ENCODE measurements at places on chromosomes 3 and 15. TPM values are rescaled to one million over a fixed set of nuclear protein-coding genes. Genes with fewer than 3 reads are reported as not detected.

Gene NDUFB5
- 154 TPM for total RNA-seq

Gene TM4SF1
- total RNA-seq = 226 TPM

Gene DPH3
- 21.6 TPM for total RNA-seq

Gene IMPG2
- total RNA-seq = 0.02 TPM

Gene CLDN16
- total RNA-seq = 0.24 TPM

Gene RHOV
- total RNA-seq = 0.15 TPM

GRCh38 chr3:150107429-150108175, 136.9 kb upstream of the PFN2 start:
- H3K4me3 ChIP-seq = no peak overlapping the region
- no peak overlapping the region for H3K27ac ChIP-seq
- no peak for DNase-seq
- no peaks in the 10 kb centered on the region for H3K27me3 ChIP-seq

- H3K36me3 ChIP-seq = no peaks in the 10 kb centered on the region
- peaks cover 14% of the 10 kb centered on the region for H3K4me1 ChIP-seq
- no peak overlapping the region for H3K4me3 ChIP-seq
- H3K27ac ChIP-seq = no peak overlapping the region
Measured at GRCh38 chr3:45204136-45204535, 22.0 kb downstream of the TMEM158 start.

GRCh38 chr15:96582473-96582872, 252.0 kb downstream of the NR2F2 start:
- H3K36me3 ChIP-seq = no peaks in the 10 kb centered on the region
- H3K4me3 ChIP-seq = no peak overlapping the region

DNA sequence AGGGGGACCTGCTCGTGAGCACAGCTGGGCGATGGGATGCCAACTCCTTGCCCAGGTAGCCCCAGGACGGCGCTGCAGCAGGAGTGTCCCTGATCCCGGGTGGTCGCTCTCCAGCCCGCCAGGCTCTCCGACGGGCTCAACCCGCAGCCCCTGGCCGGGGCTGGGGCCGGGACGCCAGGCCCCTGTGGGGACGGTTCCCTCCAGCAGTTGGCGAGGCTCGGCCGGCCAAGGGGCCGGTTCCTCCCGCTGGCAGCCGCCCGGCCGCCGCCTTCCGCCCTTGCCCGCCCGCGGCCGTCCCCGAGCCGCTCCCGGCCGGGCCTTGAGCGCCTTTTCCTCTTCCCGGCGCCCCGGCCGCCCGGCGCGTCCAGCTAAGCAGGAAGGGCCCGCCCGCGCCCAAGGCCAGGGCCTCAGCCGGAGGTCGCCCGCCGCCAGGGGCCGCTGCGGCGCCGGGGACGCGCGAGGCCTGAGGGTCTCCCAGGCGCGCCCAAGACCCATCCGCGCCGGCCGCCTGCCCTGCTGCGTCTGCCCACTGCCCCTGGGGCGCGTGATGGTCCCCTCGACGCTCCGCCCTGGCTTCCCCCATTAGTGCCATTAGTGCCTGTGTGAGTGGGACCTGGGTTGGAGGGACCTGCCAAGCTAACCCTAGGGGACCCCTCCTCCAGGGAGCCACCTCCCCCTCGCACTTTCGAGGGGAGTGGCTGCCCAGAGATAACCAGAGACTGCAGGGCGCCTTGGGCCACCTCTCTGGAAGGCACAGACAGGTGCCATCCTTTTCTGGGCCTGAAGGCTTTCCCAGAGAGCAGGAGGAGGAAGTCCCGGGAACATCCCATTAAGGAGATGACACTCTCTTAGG, 106.4 kb downstream of the FBLN2 start:
- peaks cover under 1% of the 10 kb centered on the region for H3K4me1 ChIP-seq
- H3K36me3 ChIP-seq = no peaks in the 10 kb centered on the region
- no peak overlapping the region for H3K27ac ChIP-seq

DNA sequence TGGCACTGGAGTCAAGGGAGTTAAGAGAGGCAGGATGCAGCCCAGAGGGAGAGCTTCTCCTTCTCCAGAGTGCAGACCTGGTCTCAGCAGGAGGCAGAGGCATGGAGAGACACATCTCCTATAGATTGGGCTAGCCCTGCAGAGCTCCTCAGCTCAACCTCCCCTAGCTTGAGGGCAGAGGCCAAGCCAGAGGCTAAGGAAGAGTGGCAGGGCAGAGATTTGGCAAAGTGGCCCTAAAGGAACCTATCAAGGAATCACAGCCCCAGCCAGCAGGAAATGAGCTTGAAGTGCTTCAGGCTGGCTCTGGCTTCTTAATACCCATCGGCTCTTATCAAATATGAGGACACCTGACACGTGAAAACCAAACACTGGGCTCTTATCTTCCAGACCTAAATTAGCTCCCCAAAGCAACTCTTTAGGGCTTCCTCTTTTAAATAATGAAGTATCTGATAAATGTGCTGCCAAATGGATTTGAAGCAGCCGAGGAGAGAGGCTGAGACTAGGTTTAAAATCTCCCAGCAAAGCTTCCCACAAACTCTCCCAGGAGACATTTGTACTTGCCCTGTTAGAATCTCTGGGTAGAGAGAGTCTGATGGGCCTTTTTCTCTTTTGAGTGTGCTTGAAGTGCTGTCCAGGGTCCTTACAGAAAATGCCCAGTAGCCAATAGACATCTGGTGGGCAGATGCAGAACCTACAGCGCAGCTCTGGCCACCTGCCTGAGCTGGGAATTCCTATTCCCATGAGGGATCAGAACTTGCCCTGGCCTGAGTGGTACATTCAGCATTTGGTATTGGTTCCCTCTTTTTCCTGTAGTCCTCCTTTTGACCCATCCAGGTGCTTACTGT, 271.4 kb downstream of the CLSTN2 start:
- H3K4me3 ChIP-seq = no peak overlapping the region
- no peaks in the 10 kb centered on the region for H3K36me3 ChIP-seq
- no peak overlapping the region for H3K27ac ChIP-seq

DNA sequence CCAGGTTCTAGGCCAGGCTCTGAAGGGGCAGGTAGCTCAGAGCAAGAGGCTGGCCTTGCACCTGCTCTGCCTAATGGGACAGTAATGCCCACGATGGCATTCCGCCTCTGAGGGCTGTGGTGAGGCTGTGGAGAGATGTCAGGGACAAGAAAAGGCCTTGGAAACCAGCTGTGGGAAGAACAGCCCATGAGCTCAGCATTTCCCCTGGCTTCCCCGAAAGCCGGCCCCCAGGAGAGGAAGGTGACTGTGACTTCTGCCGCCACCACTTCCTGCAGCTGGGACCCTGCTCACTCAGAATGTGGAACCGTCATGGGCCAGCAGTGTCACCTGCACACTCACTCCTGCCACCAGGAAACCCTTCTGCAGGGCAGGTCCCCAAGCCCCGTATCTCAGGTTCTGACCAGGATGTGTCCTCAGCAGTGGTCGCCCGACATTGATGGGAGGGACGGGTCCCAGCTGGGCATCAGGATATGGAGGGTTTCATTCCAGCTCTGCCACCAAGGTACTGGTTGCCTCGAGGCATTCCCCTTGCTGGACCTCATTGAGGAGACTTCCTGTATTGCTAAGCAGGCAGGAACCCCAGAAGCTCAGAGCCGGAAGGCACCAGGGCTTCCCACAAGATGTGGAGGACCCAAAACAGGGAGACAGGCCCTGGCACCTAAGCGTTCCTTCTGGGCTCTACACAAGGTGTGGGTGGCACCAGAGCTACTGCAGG, 30.7 kb downstream of the SEMA7A start:
- peaks cover 56% of the 10 kb centered on the region for H3K4me1 ChIP-seq
- no peak overlapping the region for H3K4me3 ChIP-seq
- peaks cover 44% of the 10 kb centered on the region for H3K27me3 ChIP-seq
- no peak for DNase-seq

DNA sequence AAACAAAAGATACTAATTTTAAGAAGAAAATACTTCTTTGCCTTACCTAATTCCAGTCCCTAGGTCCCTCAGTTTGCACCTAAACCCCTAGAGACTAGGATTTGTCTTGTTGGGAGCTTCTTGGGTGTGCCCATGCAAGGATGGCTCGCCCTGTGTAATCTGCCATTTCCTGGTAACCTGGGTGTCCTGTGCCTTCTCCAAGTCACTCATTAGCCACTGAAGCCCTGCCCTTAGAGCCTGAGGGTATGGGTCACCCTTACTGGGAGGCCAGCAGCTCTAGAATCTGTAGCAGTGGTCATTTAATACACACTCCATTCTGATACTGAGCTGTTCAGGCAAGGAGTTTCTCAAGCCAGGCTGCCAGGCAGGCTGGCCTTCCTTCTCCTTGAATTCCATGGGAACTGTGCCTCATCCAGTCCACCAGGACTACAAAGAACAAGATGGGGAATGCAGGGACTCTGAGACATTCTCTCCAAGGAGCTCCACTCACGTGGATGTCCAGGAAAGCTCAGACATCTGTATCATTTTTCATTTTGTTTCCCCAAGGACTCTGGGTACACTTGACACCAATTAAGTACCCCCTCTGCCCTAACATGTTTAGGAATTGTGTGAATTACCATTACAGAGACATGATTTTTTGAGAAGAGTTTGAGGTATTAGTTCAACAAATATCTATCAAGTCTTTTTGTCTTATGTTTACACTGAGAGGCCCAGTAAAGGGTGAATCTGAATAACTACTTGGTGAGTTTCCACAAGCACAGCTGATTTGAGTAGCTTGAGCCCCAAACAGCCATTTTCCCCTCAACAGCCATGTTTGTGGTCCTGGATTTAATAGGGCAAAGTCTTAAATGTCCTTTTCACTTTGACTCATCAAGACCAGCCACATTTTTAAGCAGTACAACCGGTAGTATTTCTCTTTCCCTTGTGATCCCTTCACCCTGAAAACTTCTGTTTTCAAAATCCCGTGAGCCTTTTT, 52.6 kb downstream of the ARNT2 start:
- H3K27me3 ChIP-seq = no peaks in the 10 kb centered on the region
- no peak for DNase-seq
- H3K4me3 ChIP-seq = no peak overlapping the region

- DNase-seq = no peak
- peaks cover 24% of the 10 kb centered on the region for H3K4me1 ChIP-seq
- no peak overlapping the region for H3K27ac ChIP-seq
- H3K27me3 ChIP-seq = peaks cover 3% of the 10 kb centered on the region
Measured at GRCh38 chr15:28889346-28889745, 3.6 kb downstream of the APBA2 start.

- no peak overlapping the region for H3K4me3 ChIP-seq
- peaks cover 43% of the 10 kb centered on the region for H3K4me1 ChIP-seq
- no peaks in the 10 kb centered on the region for H3K36me3 ChIP-seq
- DNase-seq = no peak
- peaks cover 11% of the 10 kb centered on the region for H3K27me3 ChIP-seq
- H3K27ac ChIP-seq = no peak overlapping the region
Measured at GRCh38 chr15:99440551-99441443, 125.0 kb upstream of the MEF2A start.

DNA sequence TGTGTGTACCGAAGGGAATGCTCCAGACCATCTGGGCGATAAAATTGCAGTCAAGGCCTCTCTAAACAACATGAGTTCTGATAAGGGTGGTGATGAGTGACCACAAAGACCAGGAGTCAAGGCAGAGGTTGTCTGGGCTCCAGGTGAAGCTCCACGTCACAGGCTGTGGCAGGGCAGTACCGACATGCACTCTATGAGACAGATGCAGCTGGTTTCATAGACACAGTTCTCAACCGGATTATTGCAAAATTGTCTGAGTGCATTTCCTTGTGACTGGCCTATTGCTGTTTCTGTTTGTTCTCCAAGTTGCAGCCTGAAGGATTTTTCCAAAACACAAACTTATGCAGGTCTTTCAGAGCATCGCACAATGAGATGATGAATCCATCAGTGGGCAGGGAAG, 157.5 kb upstream of the HES1 start:
- H3K27ac ChIP-seq = no peak overlapping the region
- peaks cover 53% of the 10 kb centered on the region for H3K27me3 ChIP-seq
- no peak overlapping the region for H3K4me3 ChIP-seq
- peaks cover 17% of the 10 kb centered on the region for H3K4me1 ChIP-seq

DNA sequence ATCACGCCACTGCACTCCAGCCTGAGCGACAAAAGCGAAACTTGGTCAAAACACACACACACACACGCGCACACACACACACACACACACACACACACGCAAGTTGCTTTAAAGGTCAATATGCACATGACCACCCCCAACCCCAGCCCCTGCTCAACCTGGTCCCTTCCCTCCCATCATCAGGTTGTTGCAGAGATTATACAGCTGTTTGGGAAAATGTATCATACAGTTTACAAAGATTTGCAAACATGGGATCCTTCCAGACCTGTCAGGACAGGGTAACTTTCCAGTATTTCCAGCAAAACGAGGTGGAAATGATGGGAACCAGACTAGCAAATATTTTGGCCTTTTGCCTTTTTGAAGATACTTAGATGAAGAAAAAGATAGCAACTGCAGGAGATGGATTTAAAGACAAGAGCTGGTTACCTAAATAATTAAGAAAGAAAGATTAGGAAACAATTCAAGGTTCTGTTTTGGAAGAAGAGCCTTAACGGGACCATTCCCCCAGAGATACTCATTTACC, 80.2 kb downstream of the TNIK start:
- no peak overlapping the region for H3K27ac ChIP-seq
- H3K36me3 ChIP-seq = no peaks in the 10 kb centered on the region
- H3K4me3 ChIP-seq = no peak overlapping the region
- no peak for DNase-seq
